ENCODE measurements at places on chromosomes 7 and 10.

DNA sequence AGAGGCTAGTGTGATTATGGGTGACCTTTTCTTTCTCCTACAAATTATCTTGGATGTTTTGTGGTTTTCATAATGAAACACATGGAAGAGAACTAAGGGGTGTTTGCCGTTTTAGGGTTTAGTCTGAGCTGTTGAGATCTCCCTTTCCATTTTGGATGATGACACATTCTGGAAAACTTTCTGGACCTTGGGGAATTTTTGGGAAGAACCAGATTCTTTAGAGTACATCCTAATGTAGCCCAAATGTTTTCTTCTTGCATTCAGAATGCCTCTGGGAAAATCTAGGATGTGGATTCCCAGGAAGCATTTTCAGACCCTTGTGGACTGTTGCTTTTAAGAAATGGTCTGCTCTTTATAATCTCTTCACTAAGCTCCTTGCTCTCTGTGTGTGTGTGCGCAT, 165.7 kb downstream of the SORCS3 start:
- no peak for DNase-seq

GRCh38 chr10:89668386-89669071, 23.5 kb upstream of the PANK1 start:
- no peak for DNase-seq

- no peak for DNase-seq
Measured at GRCh38 chr10:75450075-75450445, 18.6 kb downstream of the LRMDA start.

DNA sequence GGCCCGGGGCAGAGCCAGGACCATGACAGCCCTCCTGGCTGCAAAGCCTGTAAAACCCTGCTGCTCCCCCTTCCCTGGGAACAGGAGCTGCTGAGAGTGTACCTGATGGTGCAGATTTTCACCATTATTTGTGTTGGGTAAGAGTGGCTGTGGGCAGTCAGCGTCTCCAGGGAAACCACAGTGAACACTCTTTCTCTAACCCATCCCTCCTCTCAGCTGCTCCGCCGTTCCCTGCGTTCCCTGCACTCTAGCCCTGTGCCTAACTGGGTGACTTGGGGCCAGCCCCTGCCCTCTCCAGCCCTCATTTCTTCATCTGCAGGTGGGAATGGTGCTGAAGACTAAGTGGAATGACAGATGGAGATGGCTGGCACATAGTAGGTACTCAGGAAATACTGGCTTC, 75.9 kb upstream of the PCBD1 start:
- no peak for DNase-seq

GRCh38 chr10:102159051-102159597, 6.9 kb downstream of the NOLC1 start:
- no peak for DNase-seq

All from SW 1271 (cell line).